CD4-positive, alpha-beta T cell treated with Interleukin-21 for 1 hour (primary cell): ENCODE measurements at places on chromosomes 5 and 9.

DNA sequence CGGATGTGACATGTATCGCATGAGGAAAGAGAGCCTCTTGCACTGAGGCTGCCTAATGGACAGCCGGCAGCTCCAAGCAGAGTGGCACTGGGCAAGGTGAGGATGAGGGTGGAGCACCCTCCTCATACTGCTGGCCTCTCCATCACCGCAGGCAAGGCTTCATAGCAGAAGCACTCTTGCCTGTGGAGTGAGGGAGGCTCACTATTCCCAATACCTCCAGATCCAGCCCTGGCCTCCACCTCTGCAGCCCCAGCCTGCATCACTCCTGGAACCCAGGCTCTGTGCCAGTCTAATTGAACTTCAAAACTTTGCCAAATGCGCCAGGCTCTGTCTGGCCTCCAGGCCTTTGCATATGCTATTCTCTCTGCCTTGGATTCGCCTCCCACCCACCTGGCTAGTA lies 29.7 kb upstream of the ARAP3 start:
- no peak for DNase-seq

DNA sequence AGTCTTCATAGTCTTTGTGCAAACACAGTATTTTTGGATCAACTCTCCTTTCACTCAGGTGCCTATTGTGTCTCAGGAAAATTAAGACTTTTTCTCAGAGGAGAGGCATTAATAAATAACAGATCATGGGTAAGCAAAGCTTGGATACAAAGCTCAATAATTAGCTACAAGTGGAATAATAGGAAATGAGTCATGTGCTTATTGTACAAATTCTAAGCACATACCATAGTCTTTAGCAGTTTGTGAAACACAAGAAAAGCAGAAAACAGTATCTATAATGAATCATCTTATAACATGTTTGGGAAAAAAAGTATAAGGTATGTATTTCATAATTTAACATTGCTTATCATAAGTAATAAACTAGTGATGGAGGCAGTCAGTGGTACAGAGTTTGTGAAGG lies 477.0 kb downstream of the CDH10 start:
- DNase-seq = no peak

DNA sequence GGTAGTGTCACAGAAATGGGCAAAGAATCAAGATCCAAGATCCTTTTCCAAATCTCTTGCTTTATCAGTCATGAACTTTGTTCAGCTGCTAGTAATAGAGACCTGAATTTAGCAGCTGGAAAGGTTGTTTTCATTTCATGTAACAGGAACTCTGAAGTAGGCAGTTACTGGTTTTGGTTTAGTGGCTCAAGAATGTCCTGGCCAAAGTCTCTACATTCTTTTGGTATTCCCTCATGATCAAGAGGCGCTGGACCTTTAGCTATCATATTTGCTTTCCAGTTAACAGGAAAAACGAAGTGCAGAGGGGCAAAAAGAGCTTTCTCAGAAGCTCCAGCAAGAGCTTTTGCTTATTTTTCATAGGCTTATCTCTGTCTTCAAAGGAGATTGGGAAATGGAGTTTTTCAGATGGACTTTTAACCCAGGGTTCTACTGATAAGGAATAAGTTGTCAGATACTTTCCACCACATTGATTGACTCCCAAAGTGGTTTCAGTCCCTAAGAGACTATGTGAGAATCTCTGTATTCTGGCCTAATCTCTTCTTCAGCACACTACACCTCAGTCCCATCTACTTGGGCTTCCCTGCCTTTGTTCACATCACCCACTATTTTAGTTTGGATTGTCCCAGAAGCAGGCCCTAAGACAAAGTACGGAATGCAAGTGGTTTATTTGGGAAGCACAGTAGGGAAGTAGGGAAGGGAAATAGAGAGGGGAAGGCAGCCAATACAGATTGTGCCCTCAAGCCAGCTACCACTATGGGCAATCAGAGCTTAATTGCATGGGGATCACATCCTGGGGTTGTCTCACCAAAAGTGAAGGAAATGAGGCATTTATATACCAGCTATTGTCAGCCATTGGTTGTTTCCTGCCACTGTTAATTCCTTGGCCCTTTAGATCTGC lies 359.3 kb downstream of the LRRC70 start:
- no peak for DNase-seq

DNA sequence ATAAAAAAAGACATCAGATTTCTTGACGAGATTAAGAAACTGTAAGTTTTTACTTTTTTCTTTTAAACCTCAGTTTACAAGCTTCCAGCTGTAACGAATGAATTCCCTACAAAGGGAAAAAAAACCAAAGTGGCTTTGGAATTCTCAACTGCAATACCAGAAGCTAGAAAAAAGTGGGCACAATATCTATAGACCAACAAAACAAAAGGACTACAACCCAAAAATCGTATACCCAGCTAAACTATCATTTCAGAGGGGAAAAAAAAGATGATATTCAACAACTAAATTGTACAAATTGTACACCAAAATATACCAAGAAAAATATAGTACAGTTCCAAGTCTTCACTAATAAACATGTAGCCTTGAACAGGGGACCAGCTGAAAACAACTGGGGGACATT lies 26.8 kb upstream of the ELOVL7 start:
- DNase-seq = no peak

DNA sequence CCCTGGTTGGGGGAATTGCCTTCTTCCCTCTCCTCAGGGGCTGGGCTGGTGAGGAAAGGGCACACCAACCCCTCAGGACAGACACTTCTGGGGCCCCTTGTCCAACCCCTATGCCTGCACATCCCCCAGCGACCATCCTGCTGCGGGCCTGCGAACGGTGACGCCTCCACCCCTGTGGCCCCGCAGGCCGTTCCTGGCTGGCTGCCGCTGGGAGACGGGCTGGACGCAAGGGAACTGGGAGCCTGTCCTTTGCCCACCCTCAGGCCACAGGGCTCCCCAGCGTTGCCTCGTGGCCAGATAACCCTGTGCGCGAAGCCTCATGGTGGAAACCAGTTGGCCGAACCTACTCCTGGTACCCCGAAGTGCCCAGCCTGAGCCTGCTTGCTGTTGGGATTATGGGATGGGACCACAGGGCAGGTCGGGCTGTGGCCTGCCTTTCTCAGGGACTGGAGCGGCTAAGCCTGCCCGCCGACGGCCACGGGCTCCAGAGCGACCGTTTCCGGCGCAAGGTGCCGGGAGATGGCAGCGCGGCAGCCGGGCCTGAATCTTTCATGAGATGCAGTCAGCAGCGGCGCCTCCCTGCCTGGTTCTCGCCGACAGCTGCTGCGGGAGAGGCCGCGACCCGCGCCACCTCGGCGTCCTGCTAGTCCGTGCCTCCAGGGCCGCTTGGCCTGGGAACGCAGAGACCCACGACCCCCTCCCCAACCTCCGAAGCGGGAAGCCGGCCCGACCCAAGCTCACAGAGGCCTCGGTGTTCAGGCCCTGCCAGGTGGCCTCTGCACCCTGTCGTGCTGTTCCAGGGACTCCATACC lies 6.5 kb upstream of the PITX1 start:
- DNase-seq = no peak

DNA sequence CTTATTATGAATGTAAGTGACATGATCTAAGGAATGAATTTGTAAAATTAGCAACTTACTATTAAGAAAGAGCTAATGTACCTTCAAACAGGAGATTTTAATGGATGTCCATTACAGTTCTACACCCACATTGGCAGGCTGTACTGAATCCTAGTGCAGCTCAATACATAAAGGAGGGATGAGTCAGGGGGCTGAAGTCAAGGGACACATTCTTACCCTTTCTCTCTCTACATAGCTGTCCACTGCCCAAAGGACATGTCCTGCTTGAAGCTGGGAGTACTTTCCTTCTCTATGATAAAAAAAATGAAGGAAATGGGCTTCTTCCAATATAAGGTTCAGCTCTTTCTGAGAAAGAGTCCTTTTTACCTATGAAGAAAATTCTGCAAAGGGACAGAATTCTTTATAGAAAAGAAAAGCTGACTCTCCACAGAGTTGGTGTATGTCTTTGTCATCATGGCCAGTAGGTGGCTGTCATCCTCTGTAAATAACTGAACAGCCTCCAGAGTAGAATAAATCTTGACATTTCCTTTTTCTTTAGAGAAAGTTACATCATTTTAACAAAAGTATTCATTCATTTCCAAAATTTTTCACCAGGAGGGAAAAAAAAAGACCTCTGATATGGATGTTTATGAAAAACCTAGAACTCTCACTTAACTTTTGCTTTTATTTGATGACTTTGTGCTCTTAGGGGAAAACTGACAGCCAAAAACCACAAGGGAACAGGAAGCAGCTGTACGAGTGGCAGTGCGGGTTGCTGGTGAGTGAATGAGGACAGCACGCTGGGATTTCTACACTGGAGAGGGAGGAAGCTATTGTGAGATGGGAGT lies 13.1 kb upstream of the IFNA14 start:
- peak; percentile 23 for DNase-seq

DNA sequence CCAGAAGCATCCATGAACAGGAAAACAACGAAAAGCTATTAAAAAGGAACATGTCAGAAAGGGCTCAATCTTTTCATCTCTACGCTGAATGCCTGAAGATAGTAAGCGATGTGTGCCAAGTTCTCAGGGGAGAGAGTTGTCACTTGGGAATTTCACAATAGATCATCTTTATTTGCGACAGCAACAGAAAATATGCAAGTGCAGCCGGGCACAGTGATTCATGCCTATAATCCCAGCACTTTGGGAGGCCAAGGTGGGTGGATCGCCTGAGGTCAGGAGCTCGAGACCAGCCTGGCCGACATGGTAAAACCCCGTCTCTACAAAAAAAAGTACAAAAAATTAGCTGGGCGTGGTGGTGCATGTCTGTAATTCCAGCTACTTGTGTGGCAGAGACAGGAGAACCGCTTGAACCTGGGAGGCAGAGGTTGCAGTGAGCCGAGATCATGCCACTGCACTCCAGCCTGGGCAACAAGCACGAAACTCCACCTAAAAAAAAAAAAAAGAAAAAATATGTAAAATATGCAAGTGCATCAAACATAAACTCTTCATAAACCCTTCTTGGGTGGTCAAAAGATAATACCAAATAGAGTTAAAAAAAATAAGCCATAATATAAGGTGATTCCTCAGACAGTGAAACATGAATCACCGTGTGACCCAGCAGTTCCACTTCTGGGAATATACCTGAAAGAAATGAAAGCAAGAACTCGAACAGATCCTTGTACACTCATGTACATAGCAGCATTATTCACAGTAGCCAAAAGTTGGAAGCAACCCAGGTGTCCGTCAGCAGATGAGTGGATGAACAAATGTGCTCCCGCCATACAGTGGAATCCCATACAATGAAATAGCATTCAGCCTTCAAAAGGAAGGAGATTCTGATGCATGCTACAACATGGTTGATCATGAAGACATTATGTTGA lies 16.2 kb downstream of the SFXN1 start:
- no peak for DNase-seq

- no peak for DNase-seq
Observed at GRCh38 chr5:18142831-18143230, 508.6 kb downstream of the TAF11L14 start.

GRCh38 chr5:143755966-143756365 lies 56.0 kb upstream of the HMHB1 start:
- no peak for DNase-seq

DNA sequence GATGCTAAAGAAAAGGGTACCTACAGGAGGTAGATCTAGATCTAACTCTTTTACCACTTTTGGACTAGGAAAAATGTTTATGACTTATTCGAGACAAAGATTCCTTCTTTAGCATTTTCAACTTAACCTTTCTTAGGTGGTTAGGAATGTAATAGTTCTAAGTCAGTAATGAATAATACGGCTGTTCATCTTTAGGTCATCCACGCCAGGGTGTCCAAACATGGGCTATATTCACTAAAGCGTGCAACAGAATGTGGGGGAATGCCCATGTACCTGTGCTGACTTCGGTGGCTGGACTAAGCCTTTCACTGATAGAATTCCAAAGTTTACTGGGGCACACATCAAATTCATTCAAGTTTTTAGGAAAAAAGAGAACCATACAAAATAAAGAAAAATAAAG lies 164.7 kb downstream of the TSSK1B start:
- DNase-seq = no peak

- no peak for DNase-seq
Observed at GRCh38 chr5:57839025-57839424, 356.4 kb upstream of the ACTBL2 start.

- no peak for DNase-seq
Observed at GRCh38 chr9:126081746-126082145, 244.9 kb upstream of the MVB12B start.

- no peak for DNase-seq
Observed at GRCh38 chr5:177537389-177538361, 16.7 kb downstream of the FAM193B start.

GRCh38 chr9:82668689-82669199 lies 394.2 kb downstream of the RASEF start:
- DNase-seq = no peak

DNA sequence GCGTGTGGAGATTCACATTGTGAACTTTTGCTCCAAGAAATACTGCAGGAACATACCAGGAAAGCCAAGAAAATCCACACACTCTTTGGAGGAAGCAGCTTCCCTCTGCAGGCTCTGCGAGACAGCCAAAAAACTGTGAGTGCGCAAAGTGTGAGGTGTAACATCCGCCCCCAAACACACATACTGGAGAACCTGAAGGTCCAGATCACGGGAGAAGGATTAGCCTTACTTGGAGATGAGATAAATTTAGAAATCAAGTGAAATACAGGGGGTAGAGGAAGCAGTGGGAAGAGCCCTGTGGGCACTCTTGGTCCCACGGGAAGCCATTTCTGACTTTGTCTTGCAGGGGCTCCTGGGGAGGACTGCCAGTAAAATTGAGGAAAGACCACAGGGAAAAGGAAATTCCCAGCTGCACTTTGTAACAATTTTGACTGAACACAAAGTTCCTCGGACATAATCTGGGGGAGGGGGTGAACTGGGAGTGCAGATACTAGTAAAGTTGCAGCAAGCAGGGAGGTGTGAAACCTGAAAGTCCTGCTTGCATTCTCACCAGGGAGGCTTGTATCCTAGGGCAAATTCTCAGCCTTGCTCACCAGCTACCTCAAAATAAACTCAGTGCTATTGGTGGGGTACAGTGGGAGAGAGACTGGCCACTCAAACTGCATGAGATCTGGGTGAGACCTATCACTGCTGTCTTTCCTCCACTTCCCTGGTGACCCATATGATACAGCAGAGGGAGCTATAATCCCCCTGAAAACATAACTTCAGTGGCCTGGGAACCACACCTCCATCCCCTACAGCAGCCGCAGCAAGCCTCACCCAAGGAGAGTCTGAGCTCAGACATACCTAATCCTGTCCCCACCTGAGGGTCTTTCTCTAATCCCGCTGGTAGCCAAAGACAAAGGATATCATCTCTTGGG lies 109.1 kb downstream of the ALDH1A1 start:
- no peak for DNase-seq

DNA sequence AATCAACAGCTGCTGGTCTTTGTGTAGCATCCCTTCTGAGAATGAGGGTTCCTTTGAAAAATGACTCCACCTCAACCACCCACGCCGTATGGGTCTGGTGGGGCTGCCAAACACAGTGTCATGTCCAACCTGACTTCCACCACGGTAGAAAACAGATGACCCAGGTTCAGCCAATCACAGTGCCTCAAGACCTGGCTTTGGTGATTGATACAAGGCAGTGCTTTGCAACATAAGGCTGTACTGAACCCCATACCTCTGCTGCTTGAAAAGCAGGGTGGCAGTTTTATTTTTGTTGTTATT lies 11.5 kb upstream of the TGFBR1 start:
- DNase-seq = no peak
